HFF-Myc (cell line): ENCODE measurements at places on chromosomes 11 and 22.
A peak's percentile ranks its signal among the peaks of the same experiment; 100 is the strongest.

- no peak for DNase-seq
Observed at GRCh38 chr22:38974170-38974825, 7.8 kb upstream of the APOBEC3B start.

DNA sequence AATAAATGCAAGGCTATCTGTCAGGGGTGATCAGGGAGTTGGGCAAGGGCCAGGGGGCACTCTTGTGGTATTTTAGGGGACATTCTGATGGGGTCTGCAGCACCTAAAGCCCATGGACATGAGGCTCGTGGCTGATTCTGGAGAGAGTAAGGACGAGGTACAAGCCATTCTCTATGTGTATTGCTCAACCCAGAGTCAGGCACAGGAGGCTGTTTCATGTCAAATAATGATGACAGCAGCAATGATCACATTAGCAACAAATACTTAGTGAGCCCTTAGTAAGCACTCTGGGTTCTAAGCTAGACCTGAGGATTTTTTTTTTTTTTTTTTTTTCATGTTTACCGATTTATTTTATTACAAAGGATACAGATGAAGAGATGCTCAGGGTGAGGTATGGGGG lies 83.5 kb upstream of the THY1 start:
- no peak for DNase-seq

- no peak for DNase-seq
Observed at GRCh38 chr22:29948385-29948769, 65.4 kb downstream of the MTMR3 start.

DNA sequence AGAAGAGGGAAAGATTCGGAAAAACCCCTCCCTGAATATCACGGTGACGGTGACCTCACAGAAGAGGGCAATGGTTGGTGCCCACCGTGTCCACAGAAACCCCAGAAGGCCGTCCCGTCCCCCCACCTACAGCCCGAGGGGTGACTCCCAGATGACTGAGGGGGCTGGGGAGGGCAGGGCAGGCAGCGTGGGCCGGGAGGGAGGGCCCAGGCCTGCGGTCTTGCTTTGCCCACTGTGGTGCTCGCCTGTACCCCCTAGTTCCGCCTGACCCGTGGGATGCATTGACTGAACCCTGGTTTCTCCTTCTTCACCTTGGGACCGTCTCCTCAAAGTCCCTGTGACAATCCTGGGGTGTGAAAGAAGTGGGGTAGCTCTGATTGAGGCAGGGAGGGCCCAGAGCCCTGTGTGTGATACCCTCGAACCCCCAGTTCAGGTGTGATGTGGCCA lies 526.7 kb downstream of the BRD1 start:
- DNase-seq: no peak

GRCh38 chr11:132257871-132258270 lies 887.5 kb downstream of the NTM start:
- no peak for DNase-seq

GRCh38 chr11:59556115-59556916 lies 45.0 kb downstream of the OR4D9 start:
- peak; percentile 88 for DNase-seq

- no peak for DNase-seq
Observed at GRCh38 chr11:118210323-118210722, 14.5 kb downstream of the JAML start.
